ENCODE measurements at places on chromosomes 4 and X.

- DNase-seq: no peak
These were observed 89.7 kb upstream of the KDR start for GRCh38 chr4:55215087-55215486.

GRCh38 chr4:52907510-52907909 is 45.4 kb downstream of the RASL11B start:
- no peak for DNase-seq

DNA sequence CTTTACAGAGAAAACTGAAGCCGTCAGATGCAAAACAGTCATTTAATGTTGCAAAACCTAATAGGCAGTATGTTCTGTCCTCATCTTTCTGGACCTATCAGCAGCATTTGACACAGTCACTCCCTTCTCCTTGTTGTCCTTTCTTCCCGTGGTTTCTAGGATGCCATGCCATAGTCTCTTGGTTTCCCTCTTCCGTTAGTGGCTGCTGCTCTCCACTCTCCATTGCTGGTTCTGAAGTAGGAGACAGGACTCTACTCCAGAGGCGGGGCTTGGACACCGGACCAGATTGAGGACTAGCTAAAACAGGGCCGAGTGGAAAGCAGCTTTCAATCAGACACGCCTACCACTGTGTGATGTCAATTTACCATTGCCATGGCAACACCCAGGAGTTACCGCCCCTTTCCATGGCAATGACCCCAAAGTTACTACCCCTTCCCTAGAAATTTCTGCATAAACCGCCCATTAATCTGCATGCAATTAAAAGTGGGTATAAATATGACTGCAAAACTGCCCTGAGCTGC is 88.8 kb upstream of the CCDC160 start:
- DNase-seq: no peak

DNA sequence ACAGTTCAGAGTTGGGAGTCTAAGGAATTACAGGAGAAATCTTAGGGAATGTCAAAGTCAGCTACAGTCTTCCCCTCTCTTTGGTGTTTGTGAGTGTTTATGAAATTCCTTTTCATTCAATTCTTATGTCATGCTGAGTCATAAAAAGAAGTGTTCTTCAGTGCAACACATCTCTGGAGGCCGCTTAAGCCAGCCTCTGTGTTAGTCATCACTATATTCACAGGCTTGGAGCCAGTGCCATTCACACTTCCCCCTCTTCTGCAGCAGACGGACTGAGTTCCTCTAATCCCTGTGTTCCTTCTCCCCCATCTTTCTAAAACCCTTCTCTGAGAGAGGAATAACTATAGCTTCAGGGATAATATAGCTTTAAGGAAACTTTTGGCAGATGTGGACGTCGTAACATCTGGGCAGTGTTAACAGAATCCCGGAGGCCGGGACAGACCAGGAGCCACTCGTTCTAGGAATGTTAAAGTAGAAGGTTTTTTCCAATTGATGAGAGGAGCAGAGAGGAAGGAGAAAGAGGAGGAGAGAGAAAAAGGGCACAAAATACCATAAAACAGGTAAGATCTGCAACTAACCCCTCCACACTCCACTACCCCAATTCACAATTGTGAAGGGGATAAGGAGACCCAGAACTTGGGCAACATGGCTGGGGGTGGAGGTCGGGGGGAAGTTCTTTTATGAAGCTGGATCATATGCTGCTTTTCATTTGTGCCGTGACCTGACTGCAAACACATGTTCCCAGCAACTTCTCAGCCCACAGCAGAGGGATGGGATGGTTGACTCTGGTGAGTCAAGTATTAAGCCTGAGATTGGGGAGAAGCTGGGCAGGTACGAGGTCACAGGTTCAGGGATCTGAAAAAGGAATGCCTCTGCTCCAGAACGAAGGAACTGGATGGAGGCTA is at the start of gene SRPX2:
TSS of gene SRPX2 (plus strand) at position 244 of the 905 bp plus-strand sequence. CDS start 2,124 bp downstream, outside the sequence.
- no peak for DNase-seq

DNA sequence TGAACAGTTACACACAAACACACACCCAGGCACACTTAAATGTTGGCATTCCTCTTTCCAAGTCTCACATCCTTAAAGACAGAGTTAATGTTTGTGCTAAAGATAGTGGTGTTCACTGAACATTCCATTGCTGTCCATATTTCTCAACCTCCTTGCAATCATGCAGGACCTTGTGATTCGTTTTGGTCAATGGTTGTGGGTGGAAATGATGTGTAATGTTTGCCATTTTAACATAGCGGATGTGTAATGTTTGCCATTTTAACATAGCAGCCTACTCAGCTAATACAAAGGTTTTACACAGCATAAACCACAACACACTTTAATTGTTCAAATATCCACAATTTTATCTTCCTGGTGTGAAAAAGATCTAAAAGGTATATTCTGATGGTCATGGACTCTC is 93.9 kb downstream of the CEP44 start:
- no peak for DNase-seq
